Renal cortex interstitium (tissue), 15 donors: ENCODE measurements at places on chromosomes 5 and 9.

DNA sequence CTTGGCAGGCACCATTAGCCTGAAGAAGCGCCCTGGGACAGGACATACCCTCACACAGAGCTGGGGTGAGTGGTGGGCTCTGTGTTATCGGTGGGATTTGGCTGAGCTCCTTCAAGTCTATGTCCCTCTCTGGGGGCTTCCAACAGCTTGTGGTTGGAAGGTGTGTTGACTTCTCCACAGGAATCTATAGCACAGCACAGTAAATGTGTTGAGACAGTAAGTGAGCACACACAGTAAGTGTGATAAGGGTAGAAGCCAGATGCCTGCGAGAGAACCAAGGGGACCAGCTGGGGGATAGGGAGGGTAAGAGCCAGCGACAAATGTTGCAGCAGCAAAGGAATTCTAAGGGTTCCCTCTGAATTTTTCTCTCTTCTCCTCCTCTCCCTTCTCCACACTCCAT, 448.0 kb downstream of the KDM4C start:
- DNase-seq = no peak

DNA sequence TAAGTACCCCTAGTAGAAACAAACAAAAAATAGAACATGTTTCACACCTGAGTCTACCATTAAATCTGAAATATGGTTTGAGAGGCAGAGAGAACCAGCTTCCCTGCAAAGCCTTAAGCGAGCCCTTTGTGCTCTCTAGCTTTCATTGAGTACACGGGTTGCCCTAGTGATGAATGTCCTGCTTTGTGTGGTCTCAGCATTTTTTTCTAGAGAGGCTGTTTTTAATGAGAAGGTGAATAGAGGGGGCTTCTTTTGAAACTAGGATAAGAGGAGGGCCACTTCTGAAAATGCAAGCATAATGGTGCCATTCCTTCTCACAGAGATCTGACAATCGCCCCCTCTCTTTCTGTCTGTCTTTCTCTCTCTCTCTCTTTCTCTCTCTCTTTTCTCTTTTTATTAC, 131.3 kb downstream of the MACIR start:
- no peak for DNase-seq

DNA sequence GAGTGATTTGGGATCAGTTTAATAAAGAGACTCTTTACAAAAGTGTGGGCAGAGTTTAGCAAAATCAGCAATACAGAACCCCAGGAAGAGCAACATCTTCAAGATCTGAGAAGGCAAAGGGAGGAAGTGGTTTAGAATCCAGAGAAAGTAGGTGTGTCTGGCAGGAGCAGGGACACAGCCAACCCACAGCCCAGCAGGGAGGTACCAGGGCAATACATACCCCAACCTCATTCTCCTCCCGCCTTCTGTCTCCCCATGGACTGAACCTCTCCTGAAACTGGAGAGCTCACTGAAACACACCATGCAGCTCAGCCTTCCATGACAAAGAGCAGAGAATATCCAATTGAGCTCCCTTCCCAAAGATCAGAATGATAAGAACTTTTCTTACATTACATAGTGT, 283.4 kb downstream of the PRELID2 start:
- no peak for DNase-seq

DNA sequence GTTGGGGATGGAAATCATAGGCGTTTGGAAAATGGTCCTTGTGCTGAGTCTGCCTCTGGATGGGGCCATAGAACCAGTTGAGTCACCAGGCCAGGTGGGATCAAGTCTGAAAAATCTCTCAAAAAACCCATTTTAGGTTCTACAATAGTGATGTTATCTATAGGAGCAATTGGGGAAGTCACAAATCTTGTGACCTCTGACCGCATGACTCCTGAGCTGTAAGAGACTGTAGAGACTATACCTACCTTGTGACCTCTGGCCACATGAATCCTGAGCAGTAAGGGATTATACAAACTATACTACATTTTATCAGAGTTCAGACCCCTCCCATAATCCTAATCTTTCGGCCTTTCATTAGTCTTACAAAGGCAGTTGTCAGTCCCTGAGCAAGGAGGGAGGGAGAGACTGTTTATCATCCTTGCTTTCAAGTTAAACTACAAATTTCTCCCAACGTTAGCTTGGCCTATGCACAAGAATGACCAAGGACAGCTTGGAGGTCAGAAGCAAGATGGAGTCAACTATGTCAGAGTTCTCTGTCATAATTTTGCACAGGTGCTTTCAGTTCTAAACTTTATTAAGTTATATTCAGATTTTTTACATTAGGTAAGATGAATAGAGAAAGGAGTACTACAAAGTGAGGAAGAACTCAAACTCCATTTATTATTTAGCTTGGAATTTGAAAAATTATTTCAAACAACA, 11.5 kb upstream of the JMY start:
- no peak for DNase-seq

- DNase-seq = no peak
Observed at GRCh38 chr9:77455312-77455927, 192.7 kb downstream of the GNA14 start.

DNA sequence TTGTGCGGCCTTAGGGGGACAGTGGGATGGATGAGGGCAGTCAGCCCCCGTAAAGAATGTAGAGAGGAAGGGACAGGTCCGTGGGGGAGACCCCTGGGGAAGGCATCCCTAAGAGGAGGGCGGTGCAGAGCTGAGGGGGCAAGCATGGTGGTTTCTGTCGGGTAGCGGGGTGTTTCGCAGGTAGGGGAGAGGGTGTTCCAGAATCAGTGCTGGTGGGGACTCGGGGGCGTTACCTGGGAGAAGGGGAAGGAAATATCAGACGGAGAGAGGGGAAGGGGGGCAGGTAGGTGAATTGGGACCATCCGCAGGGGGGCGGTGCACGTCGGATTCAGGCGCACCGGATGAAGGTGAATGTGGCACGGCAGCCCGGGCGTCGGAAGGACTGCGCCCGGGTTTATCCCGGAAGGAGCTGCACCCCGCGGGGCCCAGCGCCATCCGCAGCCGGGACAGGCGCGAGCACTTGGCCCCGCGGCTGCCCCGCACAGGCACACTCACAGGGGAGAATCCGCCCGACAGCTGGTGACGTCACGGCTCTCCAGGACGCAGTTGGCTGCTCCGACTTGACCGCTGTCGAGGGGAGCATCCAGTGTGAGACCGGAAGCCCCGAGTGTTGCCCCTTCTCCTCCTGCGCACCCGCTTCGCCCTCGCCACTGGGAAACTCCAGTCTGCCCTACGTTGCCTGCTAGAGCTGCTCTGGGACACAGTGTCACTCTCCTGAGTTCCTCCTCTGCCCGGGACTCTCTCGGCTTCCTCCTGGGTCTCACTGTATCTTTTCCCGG, 1.3 kb downstream of the CD72 start:
- no peak for DNase-seq

GRCh38 chr5:180825768-180826525, 23.3 kb upstream of the MGAT1 start:
- DNase-seq = no peak

DNA sequence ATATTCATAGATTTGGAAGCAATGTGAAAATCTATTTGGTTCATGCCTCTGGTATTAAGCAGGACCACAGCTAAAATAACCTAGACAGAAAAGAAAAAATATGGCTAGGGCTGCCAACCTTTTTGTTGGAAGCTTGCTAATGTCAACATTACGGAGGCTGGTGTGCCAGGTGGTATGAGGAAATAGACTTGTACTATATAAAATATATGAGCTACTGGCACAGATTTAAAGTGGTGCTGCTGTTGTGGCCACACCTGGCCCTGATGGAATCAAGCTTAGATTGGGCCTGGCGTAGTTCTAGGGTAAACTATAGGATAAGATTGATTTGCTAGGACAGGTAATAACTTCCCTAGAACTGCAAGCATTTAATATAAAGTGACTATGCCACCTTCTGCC, 10.6 kb upstream of the PARP8 start:
- DNase-seq = no peak

DNA sequence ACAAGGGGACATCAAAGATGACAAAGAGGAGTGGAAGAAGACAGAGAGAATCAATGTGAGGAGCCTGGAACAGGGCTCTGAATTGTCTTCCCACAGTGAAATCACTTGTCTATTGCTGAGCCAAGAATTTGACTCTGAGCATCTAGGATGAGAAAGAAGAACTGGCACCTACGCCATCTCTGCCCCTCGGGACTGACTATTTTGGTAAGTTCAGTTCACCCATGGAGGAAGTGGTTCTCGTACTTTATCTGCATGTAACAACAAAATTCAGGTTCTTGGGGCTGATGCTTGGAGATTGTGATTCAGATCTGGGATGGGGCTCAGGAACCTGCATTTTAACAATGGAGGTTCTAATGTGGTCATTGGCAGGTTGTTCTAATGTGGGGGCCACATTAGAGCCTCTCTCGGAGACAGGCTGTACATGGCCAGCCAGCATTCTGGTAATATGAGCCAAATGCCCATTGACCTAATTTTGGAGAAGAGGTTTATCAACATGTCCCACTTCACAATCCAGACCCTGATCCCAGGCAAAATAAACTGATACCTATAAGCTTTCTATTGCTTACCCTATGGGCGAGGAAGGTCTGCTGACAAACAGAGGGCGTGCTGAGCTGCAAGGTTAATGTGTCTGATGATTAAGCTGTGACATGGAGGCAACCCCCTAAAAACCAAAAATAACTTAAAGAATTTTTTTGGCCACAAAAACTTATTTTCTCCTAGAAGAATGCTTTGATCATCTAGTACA, 2.7 kb upstream of the IL12B start:
- DNase-seq = no peak
